ENCODE measurements at places on chromosomes 3 and 15.

GRCh38 chr3:58051196-58051595 lies 43.0 kb downstream of the FLNB start:
- no peak for DNase-seq

GRCh38 chr15:52005748-52006701 lies 13.0 kb upstream of the MAPK6 start:
- no peak for DNase-seq

DNA sequence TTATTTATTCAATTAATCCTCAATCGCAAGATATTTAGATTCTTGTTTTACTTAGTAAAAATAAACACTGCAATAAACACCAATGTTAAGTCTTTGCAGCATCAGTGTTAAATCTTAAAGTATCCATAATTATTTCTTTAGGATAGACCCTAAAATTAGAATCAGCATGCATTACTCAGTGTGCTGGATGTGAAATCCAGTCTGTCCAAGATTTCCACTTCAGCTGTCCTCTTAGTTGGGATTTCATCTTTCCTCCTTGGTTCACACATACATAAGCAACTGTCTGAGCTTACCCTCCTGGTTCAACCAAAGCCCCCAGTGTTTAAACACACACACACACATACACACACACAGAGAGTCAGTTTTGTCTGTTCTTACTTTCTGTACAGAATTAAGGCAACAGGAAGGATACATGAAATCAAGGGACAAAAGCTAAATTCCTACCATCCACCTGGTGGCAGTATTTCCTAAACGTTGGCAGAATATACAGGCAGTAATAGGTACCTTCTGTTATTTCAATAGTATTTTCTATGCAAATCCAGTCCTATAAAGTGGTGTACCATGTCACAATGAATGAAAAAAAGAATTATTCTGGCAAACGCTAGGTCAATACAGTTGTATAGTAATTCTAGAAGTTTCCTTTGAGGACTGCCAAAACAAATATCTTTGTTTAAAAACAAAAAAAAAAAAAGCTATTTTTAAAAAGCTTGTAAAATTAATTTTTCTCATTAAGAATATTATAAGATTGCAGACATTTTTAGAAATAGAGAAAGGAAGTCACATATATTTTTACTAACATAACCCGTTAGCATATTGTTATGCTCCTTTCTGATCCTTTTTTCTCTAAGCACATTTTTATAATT lies 27.3 kb upstream of the DMXL2 start:
- peak; percentile 75 for DNase-seq

DNA sequence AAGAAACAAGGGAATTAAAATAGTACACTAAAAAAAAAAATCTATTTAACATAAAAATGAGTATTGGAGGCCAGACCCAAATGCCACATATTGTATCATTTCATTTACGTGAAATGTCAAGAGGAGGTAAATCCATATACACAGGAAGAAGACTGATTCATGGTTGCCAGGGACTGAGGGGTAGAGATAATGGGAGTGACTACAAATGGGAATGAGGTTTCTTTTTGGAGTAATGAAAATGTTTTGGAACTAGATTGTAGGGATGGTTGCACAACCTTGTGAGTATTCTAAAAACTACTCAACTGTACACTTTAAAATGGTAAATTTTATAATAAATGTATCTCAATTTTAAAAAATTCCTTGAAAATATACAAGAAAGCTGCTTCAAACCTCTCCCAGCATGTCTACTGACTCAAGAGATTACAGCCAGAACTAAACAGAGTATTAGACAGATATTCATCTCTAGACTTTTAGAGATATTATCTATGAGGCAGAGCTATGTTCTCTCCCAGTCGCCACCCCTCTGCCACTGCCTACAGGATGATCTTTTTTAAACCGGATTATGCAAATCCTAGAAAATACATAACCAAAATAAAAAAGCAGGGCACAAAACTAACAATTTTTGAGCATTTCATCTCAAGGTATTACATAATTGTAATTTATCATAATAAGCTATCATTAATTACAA lies 6.2 kb downstream of the HLTF start:
- DNase-seq, result no peak

GRCh38 chr3:105656651-105657504 lies 211.9 kb downstream of the CBLB start:
- no peak for DNase-seq

All from LNCaP clone FGC (cell line).